ENCODE measurements at places on chromosomes 3 and 15.

DNA sequence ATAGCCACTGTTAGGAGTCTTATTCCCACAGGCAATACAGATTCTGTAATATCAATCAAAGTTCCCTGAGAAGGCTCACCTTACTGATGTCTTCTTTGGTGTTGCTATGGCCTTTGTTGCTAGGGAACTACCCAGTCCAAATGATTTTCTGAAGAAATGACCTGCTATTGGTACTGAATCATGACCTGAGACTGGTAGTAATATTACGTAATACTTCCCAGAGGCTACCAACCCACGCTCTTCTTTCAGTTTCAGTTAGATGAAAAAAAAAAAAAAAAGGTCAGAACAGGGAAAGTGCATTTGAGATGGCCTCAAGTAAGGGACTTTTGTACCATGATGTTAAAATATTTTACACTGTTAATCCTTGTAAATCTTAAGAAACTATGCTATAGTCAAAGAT, 1092.5 kb upstream of the EPHA6 start:
- no peak for DNase-seq

GRCh38 chr15:66154581-66154980, 99.0 kb downstream of the MEGF11 start:
- DNase-seq: no peak

- DNase-seq: no peak
Observed at GRCh38 chr15:101307048-101307896, 12.2 kb upstream of the SNRPA1 start.

GRCh38 chr15:64774037-64774628, 1.3 kb downstream of the RBPMS2 start:
- DNase-seq: no peak

DNA sequence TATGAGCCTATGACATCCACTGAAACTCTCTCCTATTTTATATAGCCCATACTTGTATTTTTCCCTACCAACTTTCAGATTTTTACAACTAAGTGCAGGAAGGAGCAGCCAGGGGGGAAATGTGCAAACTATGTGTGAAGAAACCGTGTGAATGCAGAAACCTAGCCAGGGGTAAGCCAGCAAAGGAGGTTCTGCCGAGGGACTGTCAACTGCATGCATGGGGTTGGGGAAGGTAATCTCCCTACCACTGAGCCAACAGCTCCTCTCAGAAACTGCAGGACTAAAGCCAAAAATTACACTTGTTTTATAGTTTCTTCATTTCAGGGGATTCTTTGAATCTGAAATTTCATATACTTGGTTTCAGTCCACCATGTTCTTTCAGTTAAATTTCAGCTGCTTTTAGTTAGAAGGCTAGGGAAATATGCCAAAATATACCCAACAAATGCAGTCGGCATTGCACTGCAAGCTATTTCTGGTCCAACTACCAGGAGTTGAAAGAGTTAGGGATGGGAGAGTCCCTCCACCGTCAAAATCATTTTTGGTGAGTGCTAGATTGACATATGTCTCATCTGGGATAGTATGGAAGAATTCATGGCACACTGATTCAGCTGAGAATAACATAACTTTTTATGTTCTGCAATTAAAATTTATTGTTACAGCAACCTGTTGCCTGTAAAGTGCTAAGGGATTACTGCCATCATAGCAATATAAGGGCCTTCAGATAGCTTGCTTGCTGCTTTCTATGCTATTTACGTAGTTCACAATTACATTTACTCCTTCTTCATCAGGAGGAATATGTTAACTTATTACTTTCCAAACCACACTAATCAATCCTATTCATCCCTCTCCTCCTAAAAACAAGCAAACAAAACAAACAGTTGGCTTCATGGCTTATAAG, 904.2 kb downstream of the ROBO1 start:
- no peak for DNase-seq

DNA sequence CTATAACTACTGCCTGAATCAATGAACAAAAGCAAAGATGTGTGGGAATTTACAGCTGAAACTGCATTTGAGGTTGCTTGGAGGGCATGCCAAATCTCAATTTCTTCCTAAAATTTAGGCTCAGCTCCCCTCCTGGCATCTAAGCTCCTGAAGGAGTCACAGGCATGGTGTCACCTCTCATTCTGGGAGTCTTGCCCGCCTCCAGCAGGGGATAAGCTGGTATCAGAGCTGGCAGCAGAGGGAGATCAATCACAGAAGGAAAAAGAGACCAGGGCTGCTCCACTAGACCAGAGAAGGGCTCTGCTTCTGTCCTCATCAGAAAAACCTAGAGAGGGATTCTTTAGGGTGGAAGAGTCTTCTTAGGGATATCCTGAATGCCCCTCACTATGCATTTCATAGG, 150.4 kb upstream of the SLC6A11 start:
- no peak for DNase-seq

GRCh38 chr3:10198761-10199649, 34.3 kb downstream of the IRAK2 start:
- peak; percentile 41 for DNase-seq

- DNase-seq: no peak
Observed at GRCh38 chr15:97545799-97546198, 414.7 kb upstream of the ARRDC4 start.

DNA sequence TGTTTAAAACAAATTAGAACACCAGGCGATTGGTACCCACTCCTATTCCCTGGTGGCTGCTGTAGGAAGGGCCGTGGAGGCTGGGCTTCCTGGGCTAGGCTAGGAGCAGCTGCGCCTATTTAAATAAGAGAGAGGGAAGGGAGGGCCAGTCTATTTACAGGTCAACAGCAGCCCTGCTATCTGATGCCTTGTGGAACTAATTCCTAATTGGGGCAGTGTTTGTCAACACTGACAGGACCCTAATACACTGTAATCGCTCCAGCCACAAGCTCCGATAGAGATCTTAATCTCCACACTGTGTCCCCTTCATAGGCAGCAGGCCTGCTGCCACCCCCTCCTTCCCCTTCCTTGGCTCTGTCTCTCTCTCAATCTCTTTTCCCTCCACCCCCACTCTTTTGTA, 116.9 kb upstream of the SOX14 start:
- DNase-seq: no peak

DNA sequence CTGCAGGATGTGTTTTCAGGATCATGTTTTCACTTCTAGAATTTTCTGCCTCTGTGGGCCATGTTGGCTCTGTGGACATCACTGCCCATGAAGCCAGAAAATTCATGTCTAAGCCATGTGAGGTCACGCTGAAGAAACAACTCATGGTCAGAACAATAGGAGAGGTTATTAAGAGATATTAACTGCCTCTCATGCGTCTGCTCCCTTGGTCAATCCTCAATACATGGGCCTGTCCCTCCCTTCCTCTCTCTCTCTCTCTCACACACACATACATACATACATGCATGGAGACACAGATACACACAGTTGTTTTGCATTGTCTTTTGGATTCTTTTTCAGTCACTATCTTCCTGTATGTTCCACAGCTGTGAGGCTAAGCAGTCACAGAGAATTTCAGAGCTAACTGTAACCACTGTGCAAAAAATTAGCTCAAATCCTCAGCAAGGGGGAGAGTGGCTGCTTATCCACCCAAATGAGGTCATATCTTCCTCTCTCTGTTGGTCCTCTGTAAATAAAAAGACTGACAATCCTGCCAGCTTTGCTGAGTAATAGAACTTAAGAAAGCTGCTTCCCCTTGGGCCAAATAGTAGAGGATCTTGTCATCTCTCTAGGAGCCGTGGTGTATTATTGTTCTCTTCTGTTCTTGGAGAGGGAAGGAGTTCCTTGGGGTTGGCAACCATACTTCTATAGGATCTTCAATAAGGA, 45.6 kb downstream of the LRTM1 start:
- DNase-seq: no peak

DNA sequence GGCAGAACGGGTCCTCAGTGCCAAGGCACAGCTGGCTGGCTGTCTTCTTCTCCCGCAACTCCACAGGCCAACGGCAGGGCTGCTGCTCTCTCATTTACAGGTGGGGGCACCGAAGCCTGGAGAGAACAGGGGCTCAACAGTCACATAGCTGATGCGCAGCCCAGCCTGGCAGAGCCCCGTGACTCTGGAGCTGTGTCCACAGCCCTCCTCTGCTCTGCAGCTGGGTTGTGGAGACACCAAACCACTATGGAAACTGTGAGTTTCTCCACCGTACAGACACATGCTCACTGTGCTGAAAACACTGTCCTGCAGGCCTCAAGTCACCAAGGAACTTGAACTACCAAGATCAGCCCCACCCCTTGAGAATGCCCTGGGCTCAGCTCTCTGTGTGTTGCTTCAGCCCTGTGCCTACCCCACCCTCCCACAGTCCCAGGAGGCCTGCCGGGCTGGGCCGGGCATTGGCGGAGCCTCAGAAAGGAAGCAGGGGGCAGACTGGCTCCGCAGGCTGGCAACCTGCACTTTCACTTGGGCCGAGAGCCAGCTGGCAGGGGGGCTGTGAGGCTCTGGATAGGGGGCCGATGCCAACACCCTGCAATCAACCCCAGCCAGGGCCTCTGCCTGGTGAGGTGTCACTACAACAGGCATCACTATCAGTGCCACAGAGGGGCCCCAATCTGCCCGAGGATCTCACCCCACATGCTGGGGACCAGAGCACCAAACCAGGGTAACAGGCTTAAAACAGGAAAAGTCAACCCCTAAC, 113.7 kb upstream of the RPL32 start:
- DNase-seq: no peak

DNA sequence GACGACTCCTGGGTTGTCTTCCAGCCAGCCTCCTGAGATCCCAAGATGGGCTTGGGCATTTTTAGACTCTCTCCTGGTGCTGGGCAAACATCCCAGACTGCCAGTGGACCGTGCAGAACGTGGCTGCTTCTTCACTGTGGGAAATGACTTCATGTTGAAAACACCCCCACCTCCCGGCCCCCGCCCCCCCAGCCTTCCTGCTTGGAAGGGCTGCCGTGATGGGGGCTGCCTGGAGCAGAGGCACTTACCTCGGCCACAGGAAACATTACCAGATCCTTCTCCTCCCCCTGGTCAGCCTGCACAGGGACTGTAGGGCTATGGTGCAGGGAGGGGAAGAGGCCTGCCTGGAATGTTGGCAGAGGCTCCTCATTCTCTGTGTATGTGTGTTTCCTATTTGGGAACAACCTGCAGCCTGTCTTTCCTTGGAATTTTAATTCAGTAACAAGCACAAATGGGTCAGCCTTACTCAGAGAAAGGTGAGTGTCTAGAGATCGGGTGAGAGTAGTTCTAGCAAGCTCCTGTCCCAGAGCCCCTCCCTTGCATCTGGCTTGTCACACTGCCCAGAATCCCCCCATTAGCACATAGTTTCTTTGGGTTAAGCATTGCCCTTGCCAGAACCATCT, 90.8 kb downstream of the ANP32A start:
- no peak for DNase-seq

GRCh38 chr3:102810937-102811336, 376.1 kb downstream of the ZPLD1 start:
- DNase-seq: no peak

GRCh38 chr3:115982629-115983028, 359.3 kb downstream of the GAP43 start:
- no peak for DNase-seq
